ENCODE measurements at places on chromosomes 11 and 22.

DNA sequence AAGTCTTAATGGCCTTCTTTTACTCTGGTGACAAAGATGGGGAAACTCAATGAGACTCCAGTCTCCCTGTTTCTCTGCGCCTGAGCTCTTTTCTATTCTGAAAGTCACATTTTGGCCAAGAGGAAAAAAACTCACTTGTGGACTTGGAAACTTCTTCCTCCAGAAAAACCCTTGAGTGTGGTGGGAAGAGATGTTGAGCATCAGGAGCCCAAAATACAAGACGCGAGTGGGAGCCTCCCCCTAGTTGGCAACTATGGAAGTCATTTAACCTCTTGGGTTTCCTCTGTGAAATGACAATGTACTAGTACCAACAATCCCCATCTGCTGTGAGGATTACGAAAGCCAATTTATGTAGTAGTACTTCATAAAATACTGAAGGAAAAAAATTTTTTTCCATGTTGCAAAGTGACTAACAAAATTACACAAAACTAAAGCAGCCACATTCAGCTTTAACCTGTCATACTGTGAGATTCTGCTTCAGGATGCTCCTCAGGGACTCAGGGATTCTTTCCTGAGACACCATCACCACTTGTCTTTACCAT lies 524 bp upstream of the SLC25A17 start:
- no peak for DNase-seq

DNA sequence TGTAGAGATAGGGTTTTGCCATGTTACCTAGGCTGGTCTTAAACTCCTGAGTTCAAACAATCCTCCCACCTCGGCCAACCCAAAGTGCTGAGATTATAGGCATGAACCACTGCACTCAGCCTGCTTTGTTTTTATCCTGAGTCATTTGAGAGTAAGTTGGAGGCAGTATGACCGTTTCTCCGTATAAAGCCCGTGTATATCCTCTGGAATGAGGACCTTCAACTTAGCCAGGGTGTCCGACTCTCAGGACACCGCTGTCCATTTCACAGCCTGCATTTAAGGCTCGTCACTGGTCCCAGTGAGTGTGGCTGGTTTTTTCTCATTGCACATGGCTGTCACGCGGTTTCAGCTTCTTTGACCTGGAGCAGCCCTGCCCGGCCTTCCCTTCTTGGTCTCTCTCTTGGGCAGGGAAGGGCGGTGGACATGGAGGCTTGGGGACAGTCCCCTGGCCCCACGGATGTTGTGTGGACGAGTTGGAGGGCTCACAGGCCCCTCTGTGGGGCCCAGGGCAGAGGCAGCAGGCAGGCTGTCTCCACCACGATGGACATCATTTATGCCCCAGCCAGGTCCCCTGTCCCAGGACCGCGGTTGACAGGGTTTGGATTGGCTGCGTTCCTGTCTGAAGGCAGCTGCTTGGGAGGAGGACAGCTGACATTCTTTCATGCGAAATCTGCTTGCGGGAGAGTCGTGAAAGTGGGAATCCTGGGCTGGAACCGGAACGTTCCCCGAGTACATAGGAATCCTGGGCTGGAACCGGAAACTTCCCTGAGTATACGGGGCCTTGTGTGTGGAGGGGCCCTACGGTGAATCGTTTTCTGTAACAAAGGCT lies 93.3 kb downstream of the KCNQ1 start:
- no peak for DNase-seq

DNA sequence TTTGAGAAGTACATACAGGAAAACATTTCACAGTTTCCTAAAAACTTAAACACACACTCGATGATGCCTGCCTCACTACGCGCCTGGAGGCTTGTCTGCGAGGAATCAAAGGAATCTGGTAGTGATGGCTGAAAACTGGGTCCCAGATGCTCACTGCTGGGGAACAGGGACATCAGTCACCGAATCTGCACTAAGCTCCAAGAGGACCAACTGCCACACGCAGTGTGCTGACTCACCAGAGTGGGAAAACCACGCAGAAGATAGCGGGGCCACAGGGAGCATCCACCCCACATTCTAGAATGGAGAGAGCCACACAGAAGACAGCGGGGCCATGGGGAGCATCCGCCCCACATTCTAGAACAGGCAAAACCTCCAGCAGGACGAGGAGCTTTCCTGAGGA lies 24.3 kb upstream of the MOB2 start:
- DNase-seq = no peak

- DNase-seq = no peak
Observed at GRCh38 chr11:10524471-10524870, 16.5 kb downstream of the RNF141 start.

- peak; percentile 44 for DNase-seq
Observed at GRCh38 chr22:21642584-21643448, 714 bp downstream of the SDF2L1 start.

DNA sequence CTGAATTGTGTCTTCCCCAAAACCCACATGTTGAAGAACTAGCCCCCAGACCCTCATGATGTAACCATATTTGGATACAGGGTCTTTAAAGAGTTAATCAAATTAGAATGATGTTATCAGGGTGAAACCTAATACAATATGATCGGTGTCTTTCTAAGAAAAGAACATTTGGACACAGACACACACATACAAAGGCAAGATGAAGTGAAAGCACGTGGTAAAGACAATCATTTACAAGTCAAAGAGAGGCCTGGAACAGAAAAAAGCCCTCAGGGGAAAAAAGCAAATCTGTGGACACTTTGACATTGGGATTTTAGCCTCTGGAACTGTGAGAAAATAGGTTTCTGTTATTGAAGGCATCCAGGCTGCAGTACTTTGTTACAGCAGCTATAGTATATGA lies 733.4 kb downstream of the JRKL start:
- no peak for DNase-seq
